ENCODE measurements at places on chromosomes 5 and 9.

- DNase-seq: no peak
Observed at GRCh38 chr5:22908129-22908528, 55.0 kb upstream of the CDH12 start.

GRCh38 chr5:147432323-147432722 lies 77.5 kb downstream of the DPYSL3 start:
- no peak for DNase-seq

DNA sequence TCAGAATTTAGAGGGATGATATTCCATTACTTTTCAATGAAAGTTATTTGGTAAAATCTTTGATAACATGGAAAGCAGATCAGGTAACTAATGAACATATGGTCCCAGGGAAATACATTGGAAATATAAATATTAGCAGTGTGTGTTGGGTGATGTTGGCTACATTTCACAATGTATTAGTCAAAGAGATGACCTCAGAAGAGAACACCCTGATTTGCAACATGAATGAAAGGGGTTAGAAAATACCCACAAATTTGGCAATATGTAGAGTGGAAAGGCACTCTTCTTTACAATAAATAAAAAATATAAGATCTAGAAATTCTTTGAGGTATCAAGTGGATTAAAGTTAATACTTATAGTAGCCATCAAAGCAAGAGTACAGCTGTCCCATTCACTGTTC lies 606.7 kb downstream of the PSAT1 start:
- DNase-seq: no peak

- DNase-seq: no peak
Observed at GRCh38 chr5:61416010-61416409, 84.0 kb downstream of the ZSWIM6 start.

- no peak for DNase-seq
Observed at GRCh38 chr5:120919017-120919416, 454.9 kb downstream of the PRR16 start.

DNA sequence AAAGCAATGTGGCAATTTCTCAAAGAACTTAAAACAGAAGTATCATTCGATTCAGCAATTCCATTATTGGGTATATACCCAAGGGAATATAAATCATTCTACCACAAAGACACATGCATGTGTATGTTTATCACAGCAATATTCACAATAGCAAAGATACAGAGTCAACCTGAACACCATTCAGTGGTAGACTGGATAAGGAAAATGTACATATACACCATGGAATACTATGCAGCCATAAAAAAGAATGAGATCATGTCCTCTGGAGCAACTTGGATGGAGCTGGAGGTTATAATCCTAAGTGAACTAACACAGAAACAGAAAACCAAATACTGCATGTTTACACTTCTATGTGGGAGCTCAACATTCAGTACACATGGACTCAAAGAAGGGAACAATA lies 21.4 kb upstream of the FYB1 start:
- DNase-seq: no peak

GRCh38 chr5:40273936-40274335 lies 405.8 kb upstream of the PTGER4 start:
- no peak for DNase-seq

DNA sequence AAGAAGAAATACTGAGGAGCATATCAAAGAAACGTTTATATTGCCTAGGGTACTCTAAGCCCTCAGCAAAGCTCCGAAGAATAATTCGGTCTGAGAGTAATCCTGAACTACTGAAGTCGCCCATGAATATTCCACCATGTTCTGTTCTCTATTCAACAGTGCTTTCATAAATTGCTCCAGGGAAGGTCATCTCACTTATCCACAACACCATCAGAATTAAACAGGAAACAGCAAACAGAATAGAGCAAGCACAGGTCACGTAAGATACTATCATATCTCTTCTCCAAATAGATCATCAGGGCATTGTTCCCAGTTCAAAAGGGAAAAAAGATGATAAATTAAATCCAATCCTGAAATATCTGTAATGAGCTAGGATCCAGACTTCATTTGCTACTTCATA lies 325.6 kb downstream of the DEPDC1B start:
- DNase-seq: no peak

DNA sequence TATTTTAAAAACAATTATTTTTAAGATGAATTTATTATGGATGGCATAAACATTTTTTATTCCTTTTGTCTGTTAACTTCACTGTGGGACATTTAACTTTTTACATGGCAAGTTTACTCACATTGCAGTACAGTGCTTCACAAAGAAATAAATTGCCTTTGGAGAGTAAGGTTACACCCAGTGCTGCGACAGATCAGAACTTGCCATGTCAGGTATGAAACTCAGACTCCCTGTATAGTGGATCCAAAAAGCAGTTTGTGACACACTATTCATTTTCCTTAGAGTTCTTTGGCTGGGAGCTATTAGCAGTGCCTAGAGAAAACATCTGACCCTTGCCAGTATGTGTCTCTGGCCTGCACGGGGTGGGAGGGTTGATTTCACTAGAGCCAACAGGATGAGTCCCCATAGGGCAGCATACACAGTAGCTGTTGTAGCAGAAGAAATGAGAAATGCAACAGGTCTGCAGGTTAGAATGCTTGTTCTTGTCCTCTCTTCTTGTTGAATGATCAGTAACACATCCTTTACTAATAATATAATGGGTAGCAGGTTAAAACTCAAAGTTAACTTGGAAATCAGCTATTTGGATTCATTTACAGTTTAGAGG lies 42.9 kb downstream of the STARD4 start:
- no peak for DNase-seq

DNA sequence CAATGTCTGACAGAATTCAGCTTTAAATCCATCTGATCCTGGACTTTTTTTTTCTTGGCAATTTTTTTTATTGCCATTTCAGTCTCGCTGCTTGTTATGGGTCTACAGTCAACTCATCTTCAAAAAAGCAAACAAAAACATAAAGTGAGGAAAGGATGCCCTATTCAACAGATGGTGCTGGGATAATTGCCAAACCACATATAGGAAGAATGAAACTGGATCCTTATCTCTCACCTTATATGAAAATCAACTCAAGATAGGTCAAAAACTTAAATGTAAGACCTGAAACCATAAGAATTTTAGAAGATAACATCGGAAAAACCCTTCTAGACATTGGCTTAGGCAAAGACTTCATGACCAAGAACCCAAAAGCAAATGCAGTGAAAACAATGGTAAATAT lies 389.1 kb upstream of the ST8SIA4 start:
- no peak for DNase-seq

DNA sequence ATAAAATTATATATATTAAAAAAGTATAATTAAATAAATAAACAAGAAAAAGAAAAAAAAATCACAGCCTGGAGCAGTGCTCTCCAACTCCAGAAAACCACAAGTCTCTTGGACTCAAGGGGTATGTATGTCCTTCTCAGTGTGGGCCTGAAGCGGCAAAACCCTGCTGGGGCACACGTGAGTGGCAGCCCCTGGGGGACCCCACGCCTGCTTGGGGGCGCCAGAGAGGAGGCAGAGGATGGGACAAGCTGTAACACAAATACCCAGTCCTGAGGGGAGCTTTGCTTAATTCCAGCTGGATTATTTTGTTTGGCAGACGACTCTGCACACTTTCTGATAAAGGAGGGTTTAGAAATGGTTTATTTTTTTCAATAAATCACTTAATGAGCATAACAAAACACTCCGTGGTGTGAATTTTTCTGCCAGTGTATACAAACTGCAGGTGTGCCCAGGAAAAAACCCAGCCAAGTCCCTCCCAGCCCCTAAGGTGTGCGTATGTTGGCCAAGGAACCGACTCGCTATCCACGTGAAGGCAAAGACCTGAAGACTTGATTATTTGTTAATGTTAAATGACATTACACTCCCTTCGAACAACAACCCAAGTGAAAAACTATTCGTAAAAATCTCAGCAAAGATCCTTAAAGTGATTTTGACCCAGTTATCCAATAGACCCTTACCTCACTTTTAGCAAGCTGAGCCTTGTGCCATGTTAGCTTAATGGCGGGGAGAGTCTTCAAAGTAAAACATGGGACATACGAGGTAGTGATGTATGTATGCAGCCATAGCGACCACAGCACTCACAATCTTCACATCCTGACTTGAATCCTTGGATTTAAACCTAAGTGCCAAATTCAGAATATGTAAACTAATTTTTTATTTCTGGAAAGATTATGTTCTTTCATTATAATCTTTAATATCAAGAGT lies 32.9 kb downstream of the ANKH start:
- DNase-seq: no peak

DNA sequence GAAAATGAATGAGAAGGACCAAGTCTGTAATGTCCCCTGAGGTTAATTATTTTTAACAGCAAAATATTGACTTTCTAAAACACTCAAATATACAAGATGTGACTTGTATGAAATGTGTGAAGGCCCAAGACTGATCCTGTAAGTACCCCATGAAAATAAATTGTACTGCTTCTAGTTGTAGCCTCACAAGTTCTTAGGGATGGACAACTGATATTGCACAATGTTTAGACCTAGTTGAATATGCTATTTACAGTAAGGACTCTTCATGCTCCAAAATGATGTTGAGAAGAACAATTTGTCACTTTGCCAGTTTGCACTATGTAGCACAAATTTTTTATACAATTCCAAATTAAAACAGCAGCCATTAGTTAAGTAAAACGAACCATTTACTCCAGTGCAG lies 139.7 kb upstream of the GDNF start:
- no peak for DNase-seq

- DNase-seq: no peak
Observed at GRCh38 chr5:62473209-62473608, 60.6 kb downstream of the IPO11 start.

DNA sequence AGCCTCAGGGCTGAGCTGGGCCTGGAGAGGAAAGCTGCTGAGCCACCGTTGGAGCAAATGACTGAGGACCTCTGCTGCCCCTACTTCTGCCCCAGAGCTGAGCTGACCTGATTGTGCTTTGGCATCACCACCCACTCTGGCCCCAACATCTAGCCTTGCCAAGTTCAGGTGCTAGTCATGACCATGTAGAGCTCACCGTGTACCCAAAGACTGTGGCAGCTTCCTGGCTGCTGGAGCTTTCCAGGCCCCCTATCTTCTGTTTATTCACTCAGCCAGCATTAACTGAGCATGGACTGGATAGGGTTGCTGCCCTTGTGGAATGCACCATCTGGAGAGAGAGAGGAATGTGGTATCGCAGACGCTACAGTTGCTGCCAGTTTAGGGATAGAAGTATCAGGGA lies 49.1 kb downstream of the JADE2 start:
- no peak for DNase-seq

- no peak for DNase-seq
Observed at GRCh38 chr5:77175231-77175630, 35.2 kb upstream of the PDE8B start.

DNA sequence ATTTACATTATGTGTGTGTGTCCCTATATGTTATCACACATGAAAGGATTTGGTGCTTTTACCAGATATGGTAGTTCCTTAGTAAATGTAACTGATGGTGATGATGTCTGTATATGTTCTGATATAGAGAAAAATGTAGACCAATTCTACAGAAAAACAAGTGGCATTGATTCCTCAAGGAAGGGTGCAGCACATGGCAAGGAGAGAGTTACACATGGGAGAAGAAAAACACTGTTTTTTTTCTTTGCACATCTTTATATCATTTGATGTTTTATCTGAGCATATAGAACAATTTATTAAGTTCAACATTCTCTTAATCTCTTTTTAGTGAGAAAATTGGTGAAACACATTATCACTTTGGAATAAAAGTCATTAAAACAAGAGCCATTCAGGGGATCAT lies 535.0 kb upstream of the KLF4 start:
- DNase-seq: no peak

DNA sequence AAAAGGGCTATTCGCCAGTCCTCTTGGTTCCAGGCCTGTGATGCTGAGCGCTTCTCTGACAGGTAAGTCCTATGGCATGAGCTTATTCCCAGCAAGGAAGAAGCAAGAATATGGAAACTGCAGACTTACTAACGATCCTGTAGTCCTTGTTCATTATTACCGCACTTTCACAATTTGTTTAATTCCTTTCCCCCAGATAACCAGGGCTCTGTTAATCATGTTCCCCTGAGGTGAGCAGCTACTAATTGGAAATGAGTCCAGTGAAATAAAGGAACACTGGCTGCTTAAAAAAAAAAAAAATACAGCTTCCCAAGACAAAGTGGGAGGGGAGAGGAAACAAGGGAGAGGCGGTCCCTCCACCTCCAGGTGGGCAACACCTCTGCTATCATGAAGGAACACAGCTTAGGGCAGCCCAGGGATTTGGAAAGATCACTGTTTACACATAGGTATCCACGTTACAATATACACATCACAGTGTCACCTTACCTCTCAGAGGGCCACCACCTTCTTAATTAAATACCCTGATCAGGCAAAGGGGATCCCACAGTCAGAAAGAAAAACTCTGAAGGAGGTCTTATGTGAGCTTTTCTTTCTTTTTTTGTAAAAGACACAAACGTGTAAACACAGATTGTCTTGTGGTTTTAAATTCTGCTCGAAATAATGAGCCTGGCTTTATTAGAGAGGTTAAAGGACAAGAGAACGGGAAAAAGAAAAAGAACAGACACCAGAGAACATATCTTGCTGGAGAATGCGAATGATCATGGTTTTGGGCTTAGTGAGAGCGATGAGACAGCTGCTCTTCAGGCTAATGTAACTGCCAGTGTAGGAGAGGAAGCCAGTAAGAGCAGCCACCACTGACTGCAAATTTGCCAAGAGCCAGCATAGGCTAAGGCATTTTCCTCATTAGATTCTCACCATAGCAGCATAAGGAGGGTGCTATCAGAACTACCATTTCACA lies 258.6 kb downstream of the CRB2 start:
- DNase-seq: no peak

DNA sequence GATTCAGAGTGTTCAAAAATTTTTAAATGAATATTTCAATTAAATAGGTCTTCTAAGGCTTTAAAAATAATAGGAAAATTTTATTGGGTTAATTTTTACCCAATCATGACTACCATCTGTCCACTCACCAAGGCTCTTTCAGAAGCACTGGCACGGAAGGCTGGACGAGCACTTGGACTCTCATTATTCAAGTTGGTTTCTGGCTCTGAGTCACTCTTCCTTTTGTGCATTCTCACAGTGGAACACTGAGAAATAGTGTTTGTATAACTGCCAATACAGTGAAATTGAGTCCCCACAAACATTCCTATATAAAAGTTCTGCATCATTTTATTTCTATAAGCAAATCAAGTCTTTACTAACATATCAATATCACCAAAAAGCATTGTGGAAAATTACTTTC lies 1149.0 kb downstream of the EFNA5 start:
- DNase-seq: no peak

DNA sequence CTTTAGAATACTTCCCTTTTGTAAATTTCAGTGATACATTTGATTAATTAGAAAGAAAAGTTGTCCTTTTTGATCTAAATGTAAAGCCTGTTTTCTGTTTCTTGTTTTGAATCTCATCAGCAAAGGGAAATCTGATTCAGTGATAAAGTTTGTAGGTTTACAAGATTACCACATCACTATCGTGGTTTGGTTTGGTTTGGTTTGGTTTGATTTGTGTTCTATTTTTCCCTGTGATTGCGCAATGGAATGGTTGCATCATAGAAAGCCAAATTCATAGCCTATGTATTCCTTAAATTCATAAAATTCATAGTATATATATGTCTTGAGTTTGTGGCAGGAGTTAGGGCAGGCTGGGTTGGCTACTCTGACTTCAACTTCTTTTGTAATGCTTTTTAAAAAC lies 15.2 kb downstream of the SRFBP1 start:
- DNase-seq: no peak

All from GM18507 (cell line).